MCF 10A (cell line): ENCODE measurements at places on chromosomes 12 and 14.

GRCh38 chr12:118727979-118728366 lies 253.4 kb upstream of the SRRM4 start:
- DNase-seq: no peak

DNA sequence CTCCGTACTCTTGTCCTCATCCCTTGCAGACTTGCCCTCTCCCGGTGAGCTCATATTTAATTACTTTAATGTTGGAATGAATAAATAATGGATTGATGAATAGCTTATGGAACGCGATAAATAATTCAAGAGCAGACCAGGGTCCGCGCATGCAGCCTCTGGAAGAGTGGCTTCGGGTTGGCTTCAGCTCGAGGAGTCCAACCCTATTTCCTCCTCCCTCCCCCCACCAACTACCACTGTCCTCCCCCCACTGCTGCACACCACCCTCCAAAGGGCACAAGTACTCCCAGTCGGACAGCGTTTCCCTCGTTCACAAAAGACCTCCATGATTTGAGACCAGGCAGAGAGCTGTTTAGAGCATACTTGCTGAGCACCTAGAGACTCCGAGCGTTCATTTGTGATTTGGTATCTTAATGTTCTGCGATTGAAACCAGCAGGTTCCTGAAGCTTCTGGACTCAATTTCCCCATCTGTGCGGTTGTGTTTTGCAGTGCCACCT lies 647 bp upstream of the SIX1 start:
- DNase-seq: no peak

DNA sequence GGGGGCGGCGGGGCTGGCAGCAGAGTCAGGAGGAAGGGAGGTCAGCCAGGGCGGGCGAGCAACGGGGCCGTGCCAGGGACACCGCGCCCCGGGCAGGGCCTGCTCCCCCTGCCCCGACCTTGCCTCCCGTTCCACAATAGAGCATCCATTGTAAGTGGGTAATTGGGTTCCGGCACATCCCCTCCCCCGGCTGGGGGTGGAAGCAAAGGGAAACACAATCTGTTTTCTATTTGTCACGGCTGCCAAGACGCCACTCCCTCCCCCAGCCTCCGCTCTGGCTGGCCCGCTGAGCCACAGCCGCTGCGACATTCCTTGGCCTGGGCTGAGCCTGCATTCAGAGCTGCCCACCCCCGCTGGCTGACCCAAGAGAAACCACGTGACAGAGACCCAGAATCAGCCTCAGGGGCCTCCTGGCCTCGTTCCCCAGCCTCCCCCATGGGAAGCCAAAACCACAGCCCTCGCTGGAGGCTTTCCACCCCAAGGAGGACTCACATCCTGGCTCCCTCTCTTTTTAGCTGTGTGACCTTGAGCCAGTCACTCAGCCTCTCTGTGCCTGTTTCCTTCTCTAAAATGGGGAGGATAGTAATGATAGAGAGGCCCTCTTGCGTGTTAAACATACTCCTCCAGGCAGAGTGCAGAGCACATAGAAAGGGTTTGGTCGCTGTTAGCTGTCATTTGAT lies 117.6 kb downstream of the SCARB1 start:
- peak; percentile 91 for DNase-seq

GRCh38 chr12:2959192-2959504 lies at the start of gene TEAD4:
Gene TEAD4 (plus strand): TSS chr12:2959397.
- peak; percentile 75 for DNase-seq

DNA sequence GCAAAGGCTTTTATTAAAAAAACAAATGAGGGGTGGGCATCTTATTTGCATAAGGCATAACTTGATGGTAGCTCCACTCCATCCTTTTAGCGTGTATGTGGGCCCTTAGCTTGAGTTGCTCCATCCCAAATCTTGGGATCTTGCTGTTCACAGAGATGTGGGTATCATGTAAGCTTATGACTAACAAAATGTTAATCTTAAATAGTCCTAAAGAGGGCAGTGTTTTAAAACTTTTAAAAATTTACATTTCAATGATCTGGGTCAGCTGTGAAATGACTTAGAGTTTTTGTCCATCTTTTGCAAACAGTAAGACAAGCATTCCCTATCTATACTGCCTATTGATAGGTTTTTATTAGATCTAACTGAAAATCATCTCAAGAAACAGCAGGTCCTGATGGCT lies 86.0 kb downstream of the SLCO1A2 start:
- DNase-seq: peak; percentile 16

DNA sequence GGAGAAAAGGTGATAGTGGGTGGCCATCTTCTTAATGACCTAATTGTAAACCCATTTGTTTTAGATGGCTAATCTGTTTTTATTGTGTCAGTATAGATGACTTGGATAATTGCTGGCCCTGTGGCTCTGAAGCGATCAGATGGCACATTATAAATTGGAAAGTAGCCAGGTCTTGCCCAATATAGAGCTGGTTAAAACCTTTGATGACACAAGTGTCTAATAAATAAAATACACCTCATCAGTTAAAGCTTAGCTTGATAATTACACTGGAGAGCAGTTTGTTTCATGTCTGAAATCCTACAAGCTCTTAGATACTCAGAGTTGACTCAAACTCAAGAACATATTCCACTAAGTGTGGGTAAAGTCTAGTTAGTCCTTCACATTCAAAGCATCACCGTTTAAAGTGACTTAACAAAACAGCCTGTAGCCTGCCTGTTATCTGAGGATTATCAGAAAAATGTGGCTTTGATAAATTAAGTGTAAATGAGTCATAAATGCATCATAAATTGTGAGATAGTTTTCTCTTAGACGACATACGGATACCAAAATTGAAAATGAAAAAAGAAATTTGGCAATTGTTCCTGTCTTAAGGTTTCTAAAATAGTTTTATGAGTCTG lies 280.9 kb downstream of the LRIG3 start:
- DNase-seq: peak; percentile 39

DNA sequence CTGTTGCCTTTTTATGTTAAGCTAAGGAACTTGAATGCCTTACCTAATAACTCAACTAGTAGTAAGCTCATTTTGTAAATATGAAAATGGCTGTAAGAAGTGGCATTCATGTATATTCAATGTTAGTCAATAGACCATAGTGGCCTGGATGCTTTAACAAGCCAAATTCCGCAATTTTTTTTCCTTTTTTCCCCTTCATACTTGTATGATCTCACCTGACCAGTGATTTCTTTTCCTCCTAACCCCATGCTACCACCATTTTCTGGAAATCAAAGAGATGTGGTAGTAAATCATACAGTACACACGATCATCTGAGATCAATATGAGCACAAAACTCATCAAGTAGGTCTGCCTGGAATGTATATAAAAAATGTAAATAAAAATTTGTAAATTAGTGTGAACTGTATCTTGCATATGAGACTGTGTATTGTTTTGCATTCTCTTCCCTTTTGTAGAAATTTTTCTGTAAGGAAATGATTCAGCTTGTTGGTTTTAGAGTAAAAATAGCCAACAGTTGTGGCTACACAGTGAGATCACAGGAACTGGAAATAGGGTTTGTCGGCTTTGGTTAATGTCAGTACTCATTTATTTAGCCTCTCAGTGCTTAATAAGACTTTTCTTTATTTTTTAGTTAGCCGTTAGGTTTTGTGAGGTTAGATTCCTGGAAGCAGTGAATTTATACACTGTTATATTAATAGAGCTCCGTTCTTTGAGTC lies 62.5 kb downstream of the ETNK1 start:
- DNase-seq: peak; percentile 21

- peak; percentile 33 for DNase-seq
Measured at GRCh38 chr14:54722791-54723432, 156.0 kb downstream of the SAMD4A start.

DNA sequence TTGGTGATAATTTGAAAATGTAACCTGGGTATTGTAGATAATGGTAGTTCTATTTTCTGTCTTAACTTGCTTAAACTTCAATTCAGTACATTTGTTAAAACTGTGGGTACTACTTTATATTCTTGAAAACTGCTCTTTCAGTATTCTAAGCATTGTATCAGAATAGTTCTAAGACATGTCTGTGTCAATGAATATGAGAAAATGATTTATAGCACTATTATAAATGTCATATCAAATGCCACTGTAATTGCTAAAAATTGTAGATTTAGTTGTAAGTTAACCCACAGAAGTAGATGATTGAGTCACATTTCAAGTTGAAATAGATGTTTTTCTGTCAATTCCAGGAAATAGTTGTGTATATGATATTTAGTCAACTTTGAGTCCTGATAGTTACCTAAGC lies 2.4 kb downstream of the NAA30 start:
- no peak for DNase-seq

- DNase-seq: no peak
Measured at GRCh38 chr12:14824012-14824634, 10.1 kb upstream of the SMCO3 start.

DNA sequence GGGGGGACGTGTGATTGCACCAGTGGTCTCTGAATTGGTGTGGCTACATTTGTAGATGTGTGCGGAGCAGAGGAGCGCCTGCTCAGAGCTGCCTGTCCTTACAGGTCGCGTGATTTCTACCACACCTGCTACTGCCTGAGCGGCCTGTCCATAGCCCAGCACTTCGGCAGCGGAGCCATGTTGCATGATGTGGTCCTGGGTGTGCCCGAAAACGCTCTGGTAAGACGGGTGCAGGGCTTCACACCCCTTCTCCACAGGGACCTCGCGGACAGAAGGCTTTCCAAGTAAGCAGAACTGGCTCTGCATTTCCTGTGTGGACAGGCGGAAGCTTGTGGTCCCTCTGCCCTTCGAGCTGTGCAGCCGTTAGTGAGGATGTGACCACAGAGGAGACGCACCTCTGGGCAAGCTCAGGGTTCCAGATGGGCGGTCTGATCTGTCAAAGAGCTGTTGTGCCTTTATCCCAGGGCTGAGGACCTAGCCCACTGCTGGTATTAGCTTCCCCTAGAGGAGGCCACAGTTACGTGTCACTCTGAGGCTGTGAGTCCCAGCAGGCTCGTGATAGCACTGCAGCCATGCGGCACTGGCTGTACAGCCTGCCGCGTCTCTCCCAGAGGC lies 47.7 kb downstream of the MAX start:
- no peak for DNase-seq

- no peak for DNase-seq
Measured at GRCh38 chr12:121267822-121268221, 28.7 kb downstream of the CAMKK2 start.

DNA sequence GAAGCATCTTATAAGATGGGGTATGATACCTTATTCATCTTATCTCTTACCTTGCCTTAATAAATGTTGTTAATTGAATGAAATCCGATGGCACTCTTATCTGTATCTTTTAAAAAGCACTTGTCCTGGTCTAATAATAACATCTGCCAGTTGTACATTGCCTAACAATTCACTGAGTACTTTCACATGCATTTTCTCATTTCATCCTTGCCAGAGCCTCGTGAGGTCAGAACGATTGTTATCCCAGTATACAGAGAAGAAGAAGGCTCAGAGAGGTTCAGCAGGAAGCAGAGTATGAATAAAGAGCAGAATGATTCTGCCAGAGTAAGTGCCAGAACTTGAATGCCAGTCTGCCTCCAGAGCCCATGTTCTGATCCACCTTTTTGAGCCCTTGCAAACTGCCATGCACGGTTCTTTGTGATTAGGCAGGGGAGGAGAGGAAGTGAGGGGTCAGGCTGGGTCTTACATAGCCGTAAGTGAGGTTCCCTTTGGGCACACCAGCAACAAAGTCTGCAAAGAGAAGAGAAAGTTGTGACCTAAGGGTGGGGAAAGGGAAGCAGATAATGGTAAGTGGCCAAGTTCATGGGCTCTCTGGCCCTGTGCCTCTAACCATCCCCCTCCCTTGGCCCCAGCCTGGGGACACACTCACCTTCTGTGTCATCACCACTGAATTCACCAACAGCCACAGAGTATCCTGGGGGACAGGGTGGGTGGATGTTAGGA lies 11.7 kb downstream of the ITGA5 start:
- DNase-seq: no peak

DNA sequence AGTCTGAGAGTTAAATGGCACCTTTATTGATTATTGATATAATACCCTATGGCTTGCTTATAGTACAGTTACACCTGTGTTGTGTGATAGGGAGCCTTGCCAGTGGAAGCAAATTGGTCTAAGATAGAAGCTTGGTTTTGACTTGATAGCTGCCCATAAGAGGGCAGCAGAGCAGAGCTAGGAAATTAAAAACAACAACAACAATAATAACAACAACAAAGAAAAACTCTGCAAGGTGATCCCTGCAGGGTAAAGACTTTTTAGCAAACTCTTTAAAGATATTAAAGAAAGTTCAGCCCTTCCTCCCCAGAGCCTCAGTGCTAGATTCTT lies 18.0 kb upstream of the RNASE10 start:
- no peak for DNase-seq

GRCh38 chr14:103815253-103815652 lies 32.1 kb downstream of the PPP1R13B start:
- DNase-seq: no peak

DNA sequence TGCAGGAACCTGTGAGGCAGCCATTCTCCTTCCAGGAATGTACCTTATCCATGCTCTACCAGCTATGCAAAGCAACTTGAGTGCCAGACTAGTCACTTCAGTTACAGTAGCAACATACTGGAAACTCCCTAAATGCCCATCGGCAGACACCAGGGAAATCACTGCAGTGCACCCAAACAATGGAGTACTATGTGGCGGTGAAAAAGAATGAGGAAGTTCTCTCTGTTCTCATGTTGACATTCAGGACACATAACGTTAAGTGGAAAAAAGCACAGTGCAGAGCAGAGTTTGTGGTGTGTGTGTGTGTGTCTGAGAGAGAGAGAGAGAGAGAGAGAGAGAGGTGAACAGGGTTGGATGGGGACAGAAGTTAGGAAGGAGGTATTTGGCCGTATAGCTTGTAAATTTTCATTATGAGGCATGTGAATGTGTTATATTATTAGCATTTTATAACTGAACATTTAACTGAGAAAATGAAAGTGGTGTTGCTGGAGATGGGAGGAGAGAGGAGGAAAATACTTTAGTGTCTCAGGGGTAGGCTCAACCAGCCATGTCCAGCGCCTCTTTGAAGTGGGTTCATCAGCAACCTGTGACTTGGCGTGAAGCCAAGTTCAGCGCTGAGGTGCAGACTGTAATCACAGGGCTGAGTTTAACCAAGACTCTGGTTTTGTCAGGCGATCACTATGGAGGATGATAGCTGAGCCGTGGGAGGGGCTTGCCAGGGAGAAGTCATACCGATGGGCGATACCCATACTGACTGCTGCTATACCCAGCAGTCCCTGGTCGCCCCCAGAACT lies 17.3 kb downstream of the TNFAIP2 start:
- peak; percentile 29 for DNase-seq

- no peak for DNase-seq
Measured at GRCh38 chr14:51401756-51402155, 161.7 kb downstream of the TMX1 start.

DNA sequence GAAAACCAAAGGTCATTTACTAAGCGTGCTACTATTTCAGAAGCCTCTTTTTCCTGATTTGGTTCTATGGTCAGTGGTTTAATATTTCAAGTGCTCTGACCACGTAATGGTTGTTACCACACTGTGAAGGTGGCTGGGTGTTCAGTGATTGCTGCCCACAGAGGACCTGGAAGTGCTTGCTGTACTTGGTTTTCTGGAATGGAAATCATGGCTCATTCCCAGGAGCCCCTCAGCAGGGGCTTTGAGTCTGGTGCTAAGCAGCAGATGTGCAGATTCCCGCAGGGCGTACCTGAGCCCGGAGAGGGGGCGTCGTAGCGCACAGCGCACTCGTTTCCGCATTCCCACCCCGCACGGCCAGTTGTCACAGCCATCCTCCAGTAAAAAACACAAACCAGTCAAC lies 50.5 kb downstream of the TRAF3 start:
- DNase-seq: no peak
